Stimulated activated CD8-positive, alpha-beta memory T cell treated with anti-CD3 and anti-CD28 coated beads, Interleukin-4, amount 100 ng/mL, for 1 hour (primary cell): ENCODE measurements at places on chromosomes 6 and 20.

DNA sequence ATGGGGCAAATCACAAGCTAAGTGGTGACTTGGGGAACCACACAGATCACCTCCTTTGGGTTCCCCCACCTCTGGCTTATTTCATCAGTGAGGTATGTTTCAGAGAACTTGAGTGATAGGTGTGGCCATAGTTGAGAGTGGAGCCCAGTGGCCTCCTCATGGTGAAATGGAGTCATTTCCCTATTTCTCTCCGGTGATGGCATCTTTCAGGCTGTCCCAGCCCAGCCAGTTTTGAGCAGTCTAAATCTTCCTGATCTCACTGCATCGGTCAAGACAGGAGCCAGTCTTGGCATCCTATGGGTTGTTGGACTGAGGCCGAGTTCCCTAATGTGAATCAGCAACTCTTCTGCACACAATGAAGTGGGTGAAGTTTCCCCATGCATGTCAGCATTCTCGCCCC lies 132.4 kb downstream of the EYA2 start:
- no peak for DNase-seq

DNA sequence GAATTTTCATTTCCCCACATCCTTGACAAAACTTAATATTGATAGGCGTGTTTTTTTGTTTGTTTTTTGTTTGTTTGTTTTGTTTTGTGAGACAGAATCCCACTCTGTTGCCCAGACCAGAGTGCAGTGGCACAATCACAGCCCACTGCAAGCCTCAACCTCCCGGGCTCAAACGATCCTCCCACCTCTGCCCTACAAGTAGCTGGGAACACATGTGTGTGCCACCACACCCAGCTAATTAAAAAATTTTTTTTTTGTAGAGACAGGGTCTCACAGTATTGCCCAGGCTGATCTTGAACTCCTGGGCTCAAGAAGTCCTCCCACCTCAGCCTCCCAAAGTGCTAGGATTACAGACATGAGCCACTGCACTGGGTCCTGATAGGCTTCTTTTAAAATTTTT lies 9.2 kb downstream of the CEP57L1 start:
- DNase-seq = no peak

GRCh38 chr6:7546896-7547295 lies 5.4 kb downstream of the DSP start:
- DNase-seq = no peak

DNA sequence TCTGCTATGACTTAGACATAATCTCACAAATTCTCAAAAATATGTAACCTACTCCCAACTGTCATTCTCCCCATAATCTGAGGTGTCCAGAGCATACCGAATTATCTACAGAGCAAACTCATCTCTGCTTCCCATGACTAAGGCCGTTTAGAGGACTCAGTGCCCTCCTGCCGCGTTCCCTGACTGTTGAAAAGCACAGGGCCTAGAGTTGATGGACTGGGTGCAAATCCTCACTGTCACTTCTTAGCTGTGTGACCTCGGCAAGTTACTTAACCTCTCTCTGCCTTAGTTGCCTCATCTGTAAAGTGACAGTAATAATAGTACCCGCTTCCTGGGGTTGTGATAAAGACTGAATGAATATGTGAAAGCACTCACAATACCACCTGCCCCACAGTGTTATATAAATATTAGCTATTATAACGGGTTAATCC lies 4.7 kb upstream of the TUBB2A start:
- DNase-seq = no peak

DNA sequence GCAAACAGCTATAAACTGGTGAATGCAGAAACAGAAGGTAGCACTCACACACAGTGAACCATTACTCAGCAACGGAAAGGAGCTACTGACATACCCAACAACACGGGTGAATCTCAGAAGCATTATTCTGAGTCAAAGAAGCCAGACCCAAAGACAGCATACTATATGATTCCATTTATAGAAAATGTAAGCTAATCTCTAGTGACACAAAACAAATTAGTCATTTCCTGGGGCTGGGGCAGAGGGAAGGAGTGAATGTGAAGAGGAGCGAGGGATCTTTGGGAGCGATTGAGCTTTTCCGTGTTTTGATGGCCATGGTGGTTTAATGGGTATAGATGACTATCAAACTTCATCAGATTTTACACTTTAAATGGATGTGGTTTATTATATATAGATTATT lies 614.6 kb downstream of the DHX35 start:
- no peak for DNase-seq

DNA sequence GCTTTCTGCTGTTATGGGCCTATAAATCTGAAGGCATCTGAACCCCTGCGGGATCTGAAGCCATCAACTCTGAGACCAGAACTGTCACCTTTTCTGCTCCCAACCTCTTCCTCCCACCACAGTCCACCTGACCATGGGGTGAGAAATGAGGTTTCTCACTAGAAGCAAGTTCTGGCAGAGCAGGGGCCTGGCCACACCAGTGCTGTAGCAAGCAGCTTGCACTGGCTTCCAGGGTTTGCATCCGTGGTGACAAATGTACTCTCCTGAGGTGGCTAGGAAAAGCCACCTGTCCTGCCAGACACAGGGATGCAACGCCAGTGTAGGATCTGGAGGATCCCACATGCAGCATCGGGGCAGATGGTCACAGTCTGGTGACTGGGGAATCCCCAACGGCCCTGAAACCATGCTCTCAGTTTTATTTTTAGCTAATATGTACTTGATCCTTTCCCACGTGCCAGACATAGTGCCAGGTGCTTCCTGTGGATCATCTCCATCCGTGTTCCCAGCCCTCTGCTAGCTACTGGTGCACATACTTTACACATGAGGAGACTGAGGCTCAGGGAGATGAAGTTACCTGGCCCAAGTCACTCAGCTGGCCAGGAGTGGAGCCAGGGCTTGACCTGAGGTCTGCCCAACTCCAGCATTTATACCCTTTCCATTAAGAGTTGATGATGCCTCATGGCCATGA lies 122.1 kb upstream of the SPACA1 start:
- DNase-seq = no peak

DNA sequence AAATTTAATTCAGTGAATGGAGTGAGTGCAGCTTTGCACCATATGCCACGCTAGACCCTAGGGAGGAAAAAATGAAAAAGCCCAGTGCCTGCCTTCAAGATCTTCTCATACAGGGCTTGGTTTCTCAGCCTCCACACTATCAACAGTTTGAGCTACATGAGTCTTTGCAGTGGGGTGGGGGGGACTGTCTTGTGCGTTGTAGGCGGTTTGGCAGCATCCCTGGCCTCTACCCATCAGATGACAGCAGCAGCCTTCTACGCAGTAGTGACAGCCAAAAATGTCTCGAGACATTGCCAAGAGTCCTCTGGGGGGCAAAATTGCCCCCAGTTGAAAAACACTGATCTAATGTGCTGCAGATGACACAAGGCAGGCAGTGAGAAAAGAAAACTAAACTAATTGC lies 6.2 kb downstream of the CDH22 start:
- DNase-seq = no peak

- DNase-seq = no peak
Measured at GRCh38 chr20:35467339-35468224, 12.2 kb downstream of the CEP250 start.

DNA sequence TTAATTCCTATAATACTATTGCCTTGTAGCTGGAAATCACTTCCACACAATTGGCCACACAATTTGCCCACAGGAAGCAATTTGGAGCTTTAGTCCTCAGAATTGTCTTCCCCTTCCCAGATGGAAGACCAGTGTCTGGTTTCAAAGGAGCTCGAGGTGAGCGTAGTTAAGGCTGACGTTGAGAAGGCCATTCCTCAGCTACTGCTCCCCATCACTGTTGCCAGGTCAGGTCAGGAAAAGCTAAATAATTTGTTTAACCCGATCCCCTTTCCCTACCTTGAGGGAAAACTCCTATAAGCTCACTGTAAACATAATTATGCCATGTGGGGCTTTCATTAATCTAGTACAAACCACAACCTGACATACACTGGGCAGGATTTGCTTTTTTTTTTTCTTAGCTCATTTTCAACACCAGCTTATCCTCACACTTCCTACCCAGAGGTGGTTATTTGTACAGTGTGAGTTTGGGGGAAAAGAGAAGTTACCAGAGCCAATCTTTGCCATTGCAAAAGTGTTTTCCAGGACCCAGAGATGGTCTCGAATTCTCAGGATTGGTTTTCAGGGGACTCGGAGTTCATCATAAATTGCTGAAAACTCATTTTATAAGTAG lies 242.7 kb downstream of the CLIC5 start:
- no peak for DNase-seq
